ENCODE measurements at places on chromosomes 5 and 9.

DNA sequence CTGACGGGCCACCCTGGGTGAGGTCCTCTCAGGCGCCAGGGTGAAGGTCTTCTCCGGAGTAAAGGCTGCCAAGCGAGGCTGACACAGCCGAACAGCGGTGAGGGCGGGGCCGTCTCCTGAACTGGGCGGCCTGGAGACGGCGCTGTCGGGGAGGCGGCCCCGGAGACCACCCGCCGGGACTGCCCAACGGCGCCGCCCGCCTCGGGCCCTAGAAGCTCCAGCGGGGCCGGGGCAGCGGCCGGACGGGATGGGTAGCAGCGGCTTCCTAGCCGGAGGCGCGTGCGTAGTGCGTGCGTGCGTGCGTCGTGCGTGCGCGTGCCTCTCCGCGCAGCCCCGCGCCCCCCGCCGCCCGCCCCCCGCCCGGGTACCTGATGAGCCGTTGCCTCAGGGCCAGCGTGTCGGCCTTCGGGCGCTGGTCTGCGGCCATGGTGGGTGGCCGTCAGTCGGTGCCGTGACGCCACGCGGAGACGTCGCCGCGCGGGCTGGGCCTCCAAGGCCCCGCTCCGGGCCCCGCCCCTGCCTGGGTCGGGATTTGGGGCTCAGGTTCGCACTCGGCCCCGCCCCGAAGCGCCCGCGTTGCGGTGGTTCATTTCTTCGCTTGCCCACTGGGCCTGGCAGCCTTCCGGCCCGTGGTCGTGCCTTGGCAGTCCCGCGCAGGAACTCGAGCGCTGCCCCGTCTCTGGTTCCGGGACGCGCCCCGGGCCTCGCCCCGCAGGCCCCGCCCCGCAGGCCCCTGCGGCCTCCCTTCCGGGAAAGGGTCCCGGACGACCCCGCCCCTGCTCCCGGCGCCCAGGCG is at the start of gene PHYKPL:
PHYKPL (minus strand) TSS at position 679 of the 796 bp plus-strand sequence; CDS start at position 427, 252 bp downstream.
- DNase-seq, result peak; percentile 67

DNA sequence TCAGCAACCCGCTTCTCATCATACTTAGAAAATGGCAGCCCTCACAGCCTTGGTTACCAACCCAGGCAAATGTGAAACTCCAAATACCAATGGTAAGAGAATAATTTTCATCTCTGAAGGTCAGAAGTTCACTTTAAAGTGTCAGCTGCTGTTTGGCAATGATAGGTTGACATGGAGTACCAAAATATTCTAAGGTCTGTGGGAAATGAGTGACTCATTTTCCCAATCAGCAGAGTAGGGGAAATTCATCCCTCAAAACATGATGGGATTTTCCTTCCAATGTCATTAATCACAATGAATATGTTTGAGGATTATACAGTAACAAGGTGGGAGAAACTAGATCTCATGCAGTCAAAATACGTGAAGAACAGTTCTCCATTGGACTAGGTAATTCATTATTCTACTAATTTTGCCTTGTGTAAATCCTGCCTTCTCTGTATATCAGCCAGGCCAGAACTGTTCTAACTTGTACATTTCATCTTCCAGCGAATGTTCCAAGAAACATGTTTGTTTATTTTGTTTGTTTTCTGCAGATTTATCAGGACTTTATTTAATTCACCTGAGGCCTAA is 53.1 kb upstream of the ERBIN start:
- DNase-seq, result no peak

GRCh38 chr9:92242260-92243136 is 51.0 kb downstream of the IARS1 start:
- no peak for DNase-seq

DNA sequence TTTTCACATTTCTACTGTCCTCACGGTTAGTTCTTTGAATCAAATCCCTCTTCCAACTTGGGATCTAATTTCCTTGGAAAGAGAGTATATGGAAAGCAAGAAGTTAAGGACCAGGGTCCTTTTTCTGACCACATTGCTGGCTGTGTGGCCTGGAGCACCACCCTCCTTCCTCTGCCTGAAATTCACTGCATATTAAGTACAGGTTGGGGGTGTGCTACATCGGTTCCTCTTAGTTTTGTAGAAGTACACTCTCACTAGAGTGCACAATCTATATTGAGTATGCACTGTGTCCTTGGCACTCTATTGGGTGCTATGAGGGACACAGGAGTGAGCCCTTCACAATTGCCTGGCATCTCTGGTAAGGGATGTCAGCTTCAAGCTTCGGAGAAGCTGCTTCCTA is 53.8 kb upstream of the KLF9 start:
- DNase-seq, result no peak

GRCh38 chr5:62722360-62722759 is 143.7 kb downstream of the LRRC70 start:
- no peak for DNase-seq

GRCh38 chr9:126984969-126985368 is 70.4 kb downstream of the RALGPS1 start:
- no peak for DNase-seq

DNA sequence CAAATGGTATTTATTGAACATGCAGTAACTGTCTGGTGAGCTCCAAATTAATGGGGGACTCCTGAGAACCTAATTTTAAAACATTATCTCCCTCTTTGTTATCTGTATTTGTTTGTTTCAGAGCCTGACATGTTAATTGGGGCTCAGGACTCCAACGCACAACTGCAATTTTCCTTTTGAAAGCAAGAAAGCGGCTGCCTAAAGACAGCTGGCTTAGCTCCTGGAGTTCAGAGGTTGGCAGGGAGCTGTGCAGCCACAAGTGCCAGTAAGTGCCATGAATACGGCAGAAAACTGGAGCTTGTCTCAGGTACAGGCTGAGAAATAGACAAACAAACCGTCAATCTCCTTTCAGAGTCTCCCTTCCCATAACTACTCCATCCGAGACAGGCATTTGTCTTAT is 80.9 kb downstream of the PPP2R2B start:
- no peak for DNase-seq

GRCh38 chr5:65152131-65152530 is 329.6 kb downstream of the ADAMTS6 start:
- no peak for DNase-seq

GRCh38 chr5:149959406-149960236 is 937 bp upstream of the SLC26A2 start:
- peak; percentile 68 for DNase-seq
